ENCODE measurements at places on chromosomes 5 and 9. TPM values are rescaled to one million over a fixed set of nuclear protein-coding genes. Genes with fewer than 3 reads are reported as not detected.
A peak's percentile ranks its signal among the peaks of the same experiment; 100 is the strongest.

DNA sequence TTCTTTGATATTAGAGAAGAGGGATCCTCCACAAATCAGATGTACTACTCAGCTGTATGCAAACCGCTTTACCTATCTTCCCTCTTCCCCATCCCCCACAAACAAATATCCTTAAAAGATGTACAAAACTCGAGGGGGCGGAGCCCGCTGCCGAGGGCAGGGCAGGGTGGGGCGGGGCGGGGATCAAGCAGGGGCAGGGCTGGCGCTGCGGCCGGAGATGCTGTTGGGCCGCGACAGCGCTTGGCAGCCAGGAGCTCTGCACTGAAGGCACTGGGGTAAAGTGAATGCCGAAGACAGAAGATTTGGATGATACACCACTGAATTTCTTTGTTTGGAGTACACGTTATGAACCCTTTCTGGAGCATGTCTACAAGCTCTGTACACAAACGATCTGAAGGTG lies 474.8 kb downstream of the CDH10 start:
- no peak for DNase-seq

GRCh38 chr9:90815944-90816357 lies 14.3 kb downstream of the SYK start:
- no peak for DNase-seq

GRCh38 chr5:24401773-24402172 lies 243.0 kb downstream of the CDH10 start:
- no peak for DNase-seq

GRCh38 chr5:17723876-17724275 lies 89.6 kb downstream of the TAF11L14 start:
- no peak for DNase-seq

Gene CNTLN
- total RNA-seq, result 3.6 TPM

- DNase-seq, result no peak
Observed at GRCh38 chr5:59416451-59416850, 477.1 kb downstream of the PDE4D start.

DNA sequence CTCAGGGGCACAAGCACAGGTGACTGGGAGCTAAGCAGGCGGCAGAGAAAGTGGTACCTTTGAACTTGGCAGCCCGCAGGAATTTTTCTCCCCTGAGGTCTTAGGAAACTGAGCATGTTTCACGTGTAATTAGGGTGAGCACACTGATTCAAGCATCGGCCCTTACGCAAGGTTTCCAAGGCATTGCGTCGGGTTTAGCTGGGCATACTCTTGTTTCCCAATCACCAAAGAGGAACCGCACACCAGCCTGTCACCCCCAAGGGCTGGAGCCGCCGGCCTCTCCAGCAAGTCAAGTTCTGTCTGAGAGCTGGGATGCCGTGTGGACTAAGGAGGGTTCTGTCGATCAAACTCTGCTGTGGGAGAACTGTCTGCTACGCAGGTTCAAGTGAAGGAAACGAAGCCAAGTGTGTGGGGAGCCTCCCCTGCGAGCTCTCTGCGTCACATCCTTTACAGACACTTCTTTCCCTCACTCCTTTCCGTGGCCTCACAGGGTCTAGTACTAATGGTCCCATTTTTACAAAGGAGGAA lies 53.0 kb downstream of the ERGIC1 start:
- peak; percentile 99 for DNase-seq

Gene SLC45A2
- total RNA-seq, result 0.33 TPM

DNA sequence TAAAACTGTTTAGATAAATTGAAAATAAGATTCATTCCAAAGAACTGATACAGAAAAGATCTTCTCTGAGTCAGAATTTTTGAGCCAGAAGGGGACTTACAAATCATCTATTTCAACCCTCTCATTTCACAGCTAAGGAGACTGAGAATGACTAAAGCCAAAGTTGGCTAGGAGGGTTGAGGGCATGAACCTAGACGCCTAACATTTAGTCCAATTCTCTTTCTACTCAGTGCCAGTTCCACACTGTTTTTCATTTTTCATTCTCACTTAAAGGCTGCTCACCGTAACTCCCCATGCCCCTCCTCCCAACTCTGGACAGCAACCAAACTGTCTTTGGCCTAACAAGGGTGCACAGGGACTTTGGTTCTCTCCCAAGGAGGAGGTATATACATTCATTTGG lies 364.0 kb downstream of the NDUFS4 start:
- no peak for DNase-seq

Gene HRCT1
- total RNA-seq, result 3.6 TPM

Gene OTULIN
- total RNA-seq, result 77.2 TPM

DNA sequence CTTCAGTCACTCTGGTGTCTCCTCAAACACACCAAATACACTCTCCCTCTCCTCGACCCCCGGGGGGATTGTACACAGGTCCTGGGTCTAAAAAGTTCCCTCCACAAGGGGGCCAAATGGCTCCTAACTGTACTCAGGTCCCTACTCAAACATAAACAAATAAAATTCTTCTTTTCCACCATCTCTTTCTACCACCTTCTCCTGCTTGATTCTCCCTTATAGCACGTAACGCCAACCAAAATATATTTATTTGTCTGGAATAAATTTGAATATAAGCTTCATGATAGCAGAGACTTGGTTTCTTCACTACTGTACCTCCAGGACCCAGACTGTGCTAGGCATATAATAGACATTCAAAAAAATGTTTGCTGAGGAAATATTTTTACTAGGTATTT lies 21.4 kb downstream of the ZNF608 start:
- DNase-seq, result no peak

Gene LEAP2
- total RNA-seq, result 4.5 TPM

Gene IFNB1
- total RNA-seq, result not detected

- no peak for DNase-seq
Observed at GRCh38 chr5:63768221-63768620, 194.0 kb downstream of the HTR1A start.

GRCh38 chr9:126773004-126773607 lies 31.7 kb upstream of the ZBTB43 start:
- no peak for DNase-seq

- DNase-seq, result no peak
Observed at GRCh38 chr9:124442379-124442778, 7.9 kb upstream of the ADGRD2 start.

Gene CATSPER3
- 0.68 TPM for total RNA-seq

Gene ARHGEF37
- total RNA-seq, result 5.5 TPM

Gene PCDH12
- not detected for total RNA-seq

DNA sequence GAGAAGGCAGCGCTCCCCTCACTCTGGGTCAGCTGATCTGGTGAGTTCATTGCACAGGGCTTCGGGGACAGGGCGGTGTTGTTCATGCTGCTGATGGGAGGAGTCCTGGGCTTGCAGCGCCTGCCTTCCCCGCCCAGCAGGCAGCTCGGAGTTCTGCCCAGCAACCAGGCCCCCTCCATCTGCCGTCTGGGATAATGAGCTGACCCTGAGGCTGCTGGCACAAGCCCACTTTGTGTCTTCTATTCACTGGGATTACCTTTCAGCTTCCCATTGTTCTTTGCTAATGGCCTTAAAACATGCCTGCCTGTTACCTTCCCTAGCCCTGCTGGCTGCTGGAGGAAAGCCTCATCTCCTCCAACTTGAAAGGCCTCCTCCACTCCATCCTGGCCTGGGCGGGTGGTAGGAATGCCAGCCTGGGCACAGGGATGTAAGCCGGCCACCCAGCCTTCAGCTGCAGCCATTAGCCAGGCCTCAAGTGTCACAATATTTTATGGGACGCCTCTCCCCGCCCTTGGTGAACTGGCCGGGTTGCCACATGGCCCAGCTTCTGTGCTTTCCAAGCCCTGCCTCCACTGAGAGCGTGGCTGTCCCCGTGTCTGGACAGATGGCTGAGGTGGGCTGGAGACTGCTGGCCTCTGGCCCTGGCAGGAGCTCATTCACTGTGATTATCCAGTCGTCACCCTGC lies 70.4 kb downstream of the GADD45G start:
- no peak for DNase-seq

Gene LURAP1L
- 4.1 TPM for total RNA-seq

DNA sequence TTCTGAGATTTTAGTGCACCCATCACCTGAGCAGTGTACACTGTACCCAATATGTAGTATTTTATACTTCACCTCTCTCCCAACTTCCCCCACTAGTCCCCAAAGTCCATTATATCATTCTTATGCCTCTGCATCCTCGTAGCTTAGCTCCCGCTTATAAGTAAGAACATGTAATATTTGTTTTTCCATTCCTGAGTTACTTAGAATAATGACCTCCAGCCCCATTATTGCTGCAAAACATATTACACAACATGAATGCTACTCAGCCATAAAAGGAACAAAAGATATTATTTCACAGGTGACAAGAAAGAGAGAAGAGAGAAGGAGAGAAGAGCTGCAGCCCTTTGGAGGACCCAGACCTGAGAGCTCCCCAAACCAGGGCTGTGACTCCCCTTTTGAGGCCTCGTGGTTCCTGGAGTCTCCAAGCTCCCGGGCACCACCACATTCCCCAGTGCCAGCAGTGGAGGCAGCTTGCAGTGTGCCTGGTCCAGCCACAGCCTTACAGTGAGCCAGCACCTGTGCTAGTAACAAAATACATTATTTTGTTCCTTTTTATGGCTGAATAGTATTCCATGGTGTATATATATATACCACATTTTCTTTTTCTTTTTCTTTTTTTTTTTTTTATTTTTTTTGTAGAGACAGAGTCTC lies 194.5 kb upstream of the DAB2 start:
- DNase-seq, result peak; percentile 48

- DNase-seq, result peak; percentile 47
Observed at GRCh38 chr5:35777358-35778087, 79.2 kb upstream of the IL7R start.

Measured in PC-9 (cell line).